ENCODE measurements at places on chromosomes 6 and 20. TPM values are rescaled to one million over a fixed set of nuclear protein-coding genes. Genes with fewer than 3 reads are reported as not detected.

MEP1A gene
- 0.09 TPM for total RNA-seq

OR2J3 gene
- 0.30 TPM for total RNA-seq

ILRUN gene
- total RNA-seq: 63.9 TPM

ZNF292 gene
- total RNA-seq: 39.9 TPM

C6orf132 gene
- 38.1 TPM for total RNA-seq

SNX21 gene
- total RNA-seq: 21.7 TPM

RFX6 gene
- total RNA-seq: 0.11 TPM

MDFI gene
- total RNA-seq: 63.2 TPM

LAMA5 gene
- 329 TPM for total RNA-seq

RAD21L1 gene
- total RNA-seq: 0.77 TPM

ANGPT4 gene
- 0.25 TPM for total RNA-seq

EBF4 gene
- 2.7 TPM for total RNA-seq

PTK6 gene
- 0.32 TPM for total RNA-seq

HEY2 gene
- 10.6 TPM for total RNA-seq

SIRPG gene
- not detected for total RNA-seq

ECT2L gene
- not detected for total RNA-seq

BACH2 gene
- total RNA-seq: 4.5 TPM

ASIP gene
- total RNA-seq: not detected

ADGRG6 gene
- 5.3 TPM for total RNA-seq

SYCP2L gene
- 6.3 TPM for total RNA-seq

NKAPL gene
- 0.41 TPM for total RNA-seq

BPI gene
- not detected for total RNA-seq

GMEB2 gene
- 14.2 TPM for total RNA-seq

ZSCAN26 gene
- 5.2 TPM for total RNA-seq

TTPAL gene
- total RNA-seq: 13.7 TPM

Measured in WTC11 (cell line).